ENCODE measurements at places on chromosomes 5 and 9. TPM values are rescaled to one million over a fixed set of nuclear protein-coding genes. Genes with fewer than 3 reads are reported as not detected.

GRCh38 chr5:57828221-57828620 is 345.6 kb upstream of the ACTBL2 start:
- H3K4me1 ChIP-seq: no peaks in the 10 kb centered on the region
- H3K27me3 ChIP-seq: no peaks in the 10 kb centered on the region
- no peak for DNase-seq
- H3K36me3 ChIP-seq: no peaks in the 10 kb centered on the region
- H3K4me3 ChIP-seq: no peak overlapping the region

GRCh38 chr5:173302546-173303155 is 25.6 kb downstream of the STC2 start:
- H3K4me1 ChIP-seq: no peaks in the 10 kb centered on the region
- no peak overlapping the region for H3K4me3 ChIP-seq
- H3K27me3 ChIP-seq: no peaks in the 10 kb centered on the region

DNA sequence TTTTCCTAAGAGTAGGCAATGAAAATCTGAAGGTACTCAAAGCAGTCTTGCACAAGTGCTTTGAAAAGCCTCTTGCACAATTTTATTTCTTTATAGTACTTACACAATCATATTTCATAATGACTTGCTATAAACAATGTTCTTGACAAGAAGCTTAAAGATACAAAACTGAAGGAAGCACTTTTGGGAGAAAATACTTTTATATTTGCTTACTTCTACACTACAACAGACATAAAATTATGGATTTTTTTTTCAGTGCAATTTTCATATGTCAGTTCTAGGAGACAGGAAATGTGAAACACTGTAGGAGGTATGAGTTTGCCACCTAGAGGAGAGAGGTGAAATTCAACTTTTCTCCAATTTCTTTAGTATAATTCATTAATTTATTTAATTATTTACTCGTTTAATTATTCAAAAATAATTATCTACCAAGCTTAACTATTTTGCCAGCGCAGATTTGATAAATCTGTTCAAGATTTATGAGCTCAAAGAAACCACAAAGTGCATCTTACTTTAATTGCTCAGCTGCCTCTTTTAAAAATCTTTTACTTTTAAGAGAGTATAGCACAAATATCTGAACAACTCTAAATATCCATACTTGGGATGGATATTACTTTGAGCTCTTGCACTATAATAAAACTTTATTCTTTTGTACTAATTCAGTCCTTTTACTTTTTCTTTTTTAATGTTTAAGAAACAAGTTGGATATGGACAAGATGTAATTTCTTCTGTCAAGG is 29.0 kb upstream of the CDKN2B start:
- H3K4me1 ChIP-seq: no peaks in the 10 kb centered on the region
- H3K36me3 ChIP-seq: no peaks in the 10 kb centered on the region
- no peaks in the 10 kb centered on the region for H3K27me3 ChIP-seq
- no peak overlapping the region for H3K4me3 ChIP-seq
- no peak for DNase-seq

DNA sequence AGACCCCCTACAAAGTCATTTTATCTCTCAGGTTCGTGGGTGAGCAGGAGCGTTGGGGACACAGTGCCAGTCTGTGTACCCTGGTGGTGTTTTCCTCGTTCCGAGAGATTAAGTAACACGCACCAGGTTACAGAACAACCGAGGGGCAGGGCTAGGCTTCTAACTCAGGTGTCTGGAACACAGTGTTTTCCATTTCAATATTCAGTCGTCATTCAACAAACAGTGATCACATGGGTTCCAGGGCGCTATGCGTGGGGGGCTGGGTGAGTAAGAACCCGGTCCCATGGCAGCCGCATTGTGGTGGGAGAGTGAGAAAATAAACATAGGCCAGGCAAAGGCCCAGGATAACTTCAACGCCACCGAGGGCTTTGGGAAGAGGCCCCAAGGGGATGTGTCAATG is 55.9 kb upstream of the RNU6ATAC start:
- H3K4me1 ChIP-seq: no peaks in the 10 kb centered on the region
- H3K4me3 ChIP-seq: no peak overlapping the region
- H3K27me3 ChIP-seq: no peaks in the 10 kb centered on the region
- DNase-seq: no peak

- no peaks in the 10 kb centered on the region for H3K36me3 ChIP-seq
- DNase-seq: peak; percentile 17
- no peaks in the 10 kb centered on the region for H3K4me1 ChIP-seq
- H3K4me3 ChIP-seq: no peak overlapping the region
- no peak overlapping the region for H3K27ac ChIP-seq
Observed at GRCh38 chr5:123294544-123294943, 128.7 kb downstream of the CEP120 start.

DNA sequence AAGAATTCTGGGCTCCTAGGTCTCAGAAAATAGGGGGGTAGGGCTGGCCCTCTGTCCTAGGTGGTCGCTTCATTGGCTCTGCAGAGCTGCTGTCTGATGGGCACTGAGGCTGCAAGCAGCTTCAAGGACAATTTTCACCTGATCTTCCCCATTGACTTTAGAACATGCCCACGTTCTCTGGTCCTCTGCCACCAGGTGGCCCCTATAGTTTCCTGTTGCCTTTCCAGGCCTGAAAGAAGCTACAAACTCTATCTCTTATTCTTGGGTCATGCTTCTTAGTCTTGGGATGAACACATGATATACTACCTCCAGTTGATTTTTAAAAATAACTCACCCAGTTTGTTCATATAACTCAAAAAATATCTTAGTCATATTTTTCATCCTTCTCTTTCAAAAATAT is 26.3 kb downstream of the SPZ1 start:
- H3K27ac ChIP-seq: no peak overlapping the region
- no peak for DNase-seq
- no peaks in the 10 kb centered on the region for H3K4me1 ChIP-seq
- no peaks in the 10 kb centered on the region for H3K27me3 ChIP-seq

Gene CDH10
- total RNA-seq: not detected
